ENCODE measurements at places on chromosomes 2 and 18. TPM values are rescaled to one million over a fixed set of nuclear protein-coding genes. Genes with fewer than 3 reads are reported as not detected.

Gene POTEJ
- not detected for polyA plus RNA-seq

Gene SH2D6
- polyA plus RNA-seq, result 0.32 TPM

Gene LRRC30
- polyA plus RNA-seq, result not detected

Gene KCNK3
- 0.03 TPM for polyA plus RNA-seq

Gene TTL
- 13.4 TPM for polyA plus RNA-seq

Gene IDH1
- 42.7 TPM for polyA plus RNA-seq

Gene DNAJC5G
- polyA plus RNA-seq, result not detected

Gene PROM2
- polyA plus RNA-seq, result 0.65 TPM

Gene GAL3ST2
- not detected for polyA plus RNA-seq

Gene LOXHD1
- not detected for polyA plus RNA-seq

Gene AGXT
- not detected for polyA plus RNA-seq

Gene RAB31
- 13.8 TPM for polyA plus RNA-seq

Gene CELF4
- not detected for polyA plus RNA-seq

Gene ASB3
- polyA plus RNA-seq, result 17.1 TPM

Gene GULP1
- 24.4 TPM for polyA plus RNA-seq

Gene TSPYL6
- polyA plus RNA-seq, result not detected

Gene UGT1A4
- not detected for polyA plus RNA-seq

Gene AMER3
- not detected for polyA plus RNA-seq

Gene SLC23A3
- polyA plus RNA-seq, result 0.43 TPM
